Activated gamma-delta T cell treated with anti-CD3 and anti-CD28 coated beads, Interleukin-2, amount 50 U/mL, for 16 hours (primary cell): ENCODE measurements at places on chromosomes 11 and 22.

- DNase-seq = no peak
Observed at GRCh38 chr11:17413414-17414316, 25.2 kb upstream of the KCNJ11 start.

- DNase-seq = no peak
Observed at GRCh38 chr22:39717099-39717498, 146.5 kb downstream of the CACNA1I start.

GRCh38 chr22:40009951-40010671 lies 15.4 kb downstream of the FAM83F start:
- no peak for DNase-seq

DNA sequence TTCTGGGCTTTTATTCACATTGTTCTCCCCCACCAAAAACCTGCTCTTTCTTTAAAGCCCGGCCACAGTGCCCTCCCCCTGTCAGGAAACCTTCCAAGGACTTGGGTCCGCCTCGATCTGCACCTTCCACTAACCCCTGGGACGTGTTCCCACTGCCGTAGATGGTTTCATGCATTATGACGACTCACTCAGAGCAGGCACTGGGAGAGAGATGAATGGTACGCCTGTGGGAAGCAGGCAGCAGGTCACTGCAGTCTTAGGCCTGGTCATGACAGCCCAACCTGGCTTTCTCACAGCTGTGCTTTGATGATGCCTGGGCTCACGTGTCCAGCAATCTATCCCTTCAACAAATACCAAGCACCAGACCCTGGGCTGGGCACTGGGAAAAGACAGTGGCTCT lies 115.7 kb downstream of the WNT7B start:
- no peak for DNase-seq

- DNase-seq = no peak
Observed at GRCh38 chr11:127859941-127860354, 727.4 kb downstream of the ETS1 start.

GRCh38 chr11:68938816-68939582 lies 35.3 kb downstream of the IGHMBP2 start:
- no peak for DNase-seq

DNA sequence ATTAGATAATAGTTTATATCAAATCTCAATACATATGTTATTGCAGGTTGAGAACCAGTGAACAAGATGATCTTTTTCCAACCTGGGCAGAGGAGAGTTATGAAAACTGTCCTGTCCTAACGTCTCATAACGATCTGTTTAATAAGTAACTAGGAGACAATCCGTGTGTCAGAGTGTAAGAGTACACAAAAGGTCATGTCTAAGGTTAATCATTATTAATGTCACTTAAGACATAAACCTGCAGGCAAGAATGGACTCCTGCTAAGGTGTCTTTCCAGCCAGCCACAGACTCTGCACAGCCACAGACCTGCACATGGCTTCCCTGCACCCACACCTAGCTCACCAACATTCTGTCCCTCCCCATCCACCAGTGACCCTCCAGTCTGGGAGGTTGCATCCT lies 10.1 kb downstream of the SLC5A4 start:
- DNase-seq = no peak
